ENCODE measurements at places on chromosomes 3 and 15.

- no peak for DNase-seq
Observed at GRCh38 chr3:52121464-52121805, 32.8 kb downstream of the POC1A start.

- no peak for DNase-seq
Observed at GRCh38 chr15:48996276-48996675, 32.6 kb upstream of the SHC4 start.

- DNase-seq = no peak
Observed at GRCh38 chr3:59731943-59732342, 682.1 kb upstream of the CFAP20DC start.

GRCh38 chr3:139642996-139643395 lies 34.8 kb downstream of the NMNAT3 start:
- DNase-seq = no peak

GRCh38 chr15:23854203-23854911 lies 167.3 kb upstream of the NDN start:
- DNase-seq = no peak

- no peak for DNase-seq
Observed at GRCh38 chr3:154013736-154014135, 107.5 kb upstream of the ARHGEF26 start.

GRCh38 chr3:63988943-63989342 lies 34.4 kb downstream of the PSMD6 start:
- DNase-seq = no peak

DNA sequence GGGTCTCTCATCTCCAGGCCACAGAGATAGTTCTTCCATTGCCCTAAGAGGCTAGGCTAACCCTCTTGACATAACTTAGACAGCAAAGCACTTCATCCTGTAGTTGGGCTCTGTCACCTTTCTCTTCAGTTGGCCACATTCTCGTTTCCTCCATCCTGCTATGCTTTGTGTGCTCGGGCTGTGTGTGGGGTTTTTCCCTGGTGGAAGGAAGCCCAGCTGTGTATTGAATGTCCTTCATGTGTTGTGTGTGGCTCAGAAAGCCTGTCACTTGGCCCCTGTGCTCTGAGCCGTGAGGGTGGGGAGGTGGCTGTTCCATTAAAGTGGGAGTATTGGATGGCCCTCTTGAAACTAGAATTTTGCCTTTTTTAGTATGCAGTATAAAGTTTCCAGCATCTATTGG lies 8.8 kb upstream of the EXOG start:
- no peak for DNase-seq

DNA sequence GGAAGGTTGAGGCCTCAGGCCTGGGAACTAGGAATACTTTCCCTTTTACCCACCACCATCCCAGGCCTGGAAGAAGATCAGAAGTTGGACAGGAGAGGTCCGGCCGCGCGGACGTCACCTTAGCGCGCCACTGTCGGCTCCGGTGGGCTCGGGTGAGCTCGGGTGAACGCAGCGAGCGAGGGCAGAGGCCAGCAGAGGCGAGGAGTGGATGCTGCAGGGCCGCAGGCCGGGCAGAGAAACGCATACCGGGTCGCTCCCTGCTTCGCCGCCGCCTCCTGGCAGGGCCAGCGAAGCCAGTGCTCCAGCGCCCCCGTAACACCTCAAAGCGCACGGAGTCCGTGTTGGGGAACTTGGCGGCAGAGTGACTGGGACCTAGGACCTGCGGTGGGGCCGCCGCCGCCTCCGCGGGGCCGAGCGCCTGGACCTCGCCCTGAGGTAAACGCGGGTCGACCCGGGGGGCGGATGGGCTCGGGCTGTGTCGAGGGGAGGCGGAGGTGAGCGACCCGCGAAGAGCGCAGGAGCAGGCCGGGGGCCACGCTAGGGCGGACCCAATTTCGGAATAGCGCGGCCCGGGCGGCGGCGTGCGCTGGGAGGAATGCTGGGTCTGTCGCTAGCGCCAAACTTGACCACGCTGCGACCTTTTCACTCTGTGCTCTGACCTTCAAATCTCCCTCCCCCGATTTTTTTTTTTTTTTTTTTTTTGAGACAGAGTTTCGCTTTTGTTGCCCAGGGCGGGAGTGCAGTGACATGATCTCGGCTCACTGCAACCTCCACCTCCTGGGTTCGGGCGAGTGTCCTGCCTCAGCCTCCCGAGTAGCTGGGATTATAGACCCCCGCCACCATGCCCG lies 1.6 kb downstream of the CYP11A1 start:
- no peak for DNase-seq

GRCh38 chr15:78479650-78480049 lies 27.7 kb upstream of the HYKK start:
- DNase-seq = no peak

DNA sequence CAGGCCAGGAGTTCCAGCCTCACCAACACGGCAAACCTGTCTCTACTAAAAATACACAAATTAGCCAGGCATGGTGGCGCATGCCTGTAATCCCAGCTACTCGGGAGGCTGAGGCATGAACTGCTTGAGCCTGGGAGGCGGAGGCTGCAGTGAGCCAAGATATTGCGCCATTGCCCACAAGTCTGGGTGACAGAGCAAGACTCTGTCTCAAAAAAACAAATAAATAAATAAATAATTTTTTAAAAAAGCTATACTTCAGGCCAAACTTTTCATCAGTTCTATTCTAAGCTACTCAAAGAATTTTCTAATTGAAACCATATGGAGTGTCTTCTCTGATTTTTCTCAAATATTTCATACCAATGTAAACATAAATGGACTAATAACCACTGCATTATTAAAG lies 43.5 kb downstream of the PHC3 start:
- DNase-seq = no peak

DNA sequence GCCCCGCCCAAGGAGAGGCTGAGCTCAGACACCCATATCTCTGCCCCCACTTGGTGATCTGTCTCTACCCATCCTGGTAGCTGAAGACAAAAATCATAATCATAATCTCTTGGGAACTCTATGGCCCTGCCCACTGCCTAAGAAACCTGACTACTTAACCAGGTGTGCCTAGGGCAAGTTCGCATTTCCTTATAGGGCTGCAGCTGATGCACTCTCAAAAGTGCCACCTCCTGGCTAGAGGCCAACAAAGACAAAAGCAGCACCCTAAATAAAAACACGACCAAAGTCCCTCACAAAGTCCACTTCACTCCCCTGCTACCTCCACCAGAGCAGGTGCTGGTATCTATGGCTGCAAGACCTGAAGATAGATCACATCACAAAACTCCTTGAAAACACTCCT lies 250.4 kb upstream of the SLITRK3 start:
- DNase-seq = no peak

DNA sequence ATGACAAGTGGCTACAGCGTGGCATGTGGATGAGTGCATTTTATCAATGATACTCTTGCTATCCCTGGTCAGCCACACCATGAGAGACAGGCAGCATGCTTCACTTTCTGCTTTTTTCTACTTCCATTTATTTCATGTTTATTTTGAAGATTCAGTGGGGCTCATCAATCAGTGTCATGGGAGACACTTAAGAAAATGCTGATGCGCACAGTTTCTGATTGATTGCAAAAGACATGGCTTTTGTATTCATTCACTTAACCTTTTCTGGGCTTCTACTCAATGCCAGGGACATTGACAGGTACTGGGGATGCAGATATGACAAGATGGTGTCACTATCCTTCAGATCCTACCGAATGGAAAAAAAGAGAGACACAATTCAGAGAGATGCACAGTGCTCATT lies 50.9 kb upstream of the CFAP161 start:
- DNase-seq = no peak

GRCh38 chr3:21835264-21835663 lies 84.3 kb upstream of the ZNF385D start:
- no peak for DNase-seq

DNA sequence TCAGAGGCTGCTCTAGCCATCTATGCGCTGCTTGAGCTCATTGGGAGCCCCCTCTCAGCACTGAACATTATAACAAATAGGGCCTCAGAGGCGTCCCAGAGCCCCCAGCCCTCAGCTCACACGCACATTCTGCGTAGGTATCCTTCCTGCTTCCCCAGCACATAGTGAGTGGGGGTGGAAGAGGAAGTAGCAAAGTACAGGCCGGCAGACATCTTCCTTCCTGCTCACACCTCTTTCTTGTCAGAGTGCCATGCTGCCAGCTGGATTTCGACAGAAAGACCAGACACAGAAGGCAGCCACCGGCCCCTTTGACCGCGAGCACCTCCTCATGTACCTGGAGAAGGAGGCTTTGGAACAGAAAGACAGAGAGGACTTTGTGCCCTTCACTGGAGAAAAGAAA lies 16.6 kb downstream of the TMOD2 start:
- DNase-seq = no peak

DNA sequence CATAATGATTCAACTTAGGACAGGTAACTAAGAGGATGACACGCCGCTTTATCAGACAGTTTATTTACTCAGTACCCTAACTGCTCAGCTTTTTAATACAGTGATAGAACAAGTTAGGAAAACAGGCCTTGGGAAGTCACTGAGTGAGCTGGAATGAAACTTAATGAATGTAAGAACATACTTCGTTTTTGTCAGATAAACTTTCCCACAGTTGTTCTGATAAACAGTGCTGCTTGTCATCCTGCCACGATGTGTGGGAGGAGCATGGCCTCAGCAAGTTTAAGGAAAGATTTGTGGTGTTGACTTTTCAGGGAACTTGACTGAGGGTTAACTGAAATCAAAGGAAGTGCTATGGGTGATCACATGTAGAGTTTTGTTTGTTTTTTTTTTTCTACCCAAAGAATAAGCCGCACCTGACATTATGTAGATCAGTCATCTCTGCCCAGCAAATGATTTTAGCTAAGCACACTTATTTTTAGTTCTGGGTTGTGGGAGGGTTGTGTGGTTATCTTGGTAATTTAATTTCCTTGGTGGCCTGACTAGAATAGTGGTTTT lies 5.6 kb upstream of the P2RY14 start:
- DNase-seq = no peak

GRCh38 chr3:86087160-86087871 lies 903.6 kb downstream of the VGLL3 start:
- DNase-seq = no peak

DNA sequence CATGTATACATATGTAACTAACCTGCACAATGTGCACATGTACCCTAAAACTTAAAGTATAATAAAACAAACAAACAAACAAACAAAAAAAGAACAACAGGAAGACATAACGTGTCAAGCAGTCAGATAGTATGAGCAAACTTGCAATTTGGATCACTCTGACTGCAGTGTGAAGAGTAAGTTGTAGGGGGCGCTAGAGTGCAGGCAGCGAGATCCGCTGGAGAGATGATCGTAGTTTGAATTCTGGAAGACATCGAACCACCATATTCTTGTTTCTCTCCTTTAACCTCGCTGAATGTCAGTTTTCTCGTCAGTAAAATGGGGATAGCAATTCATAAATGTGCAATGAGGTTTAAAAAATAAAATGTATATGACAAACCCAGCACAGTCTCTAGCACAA lies 165.2 kb upstream of the LMCD1 start:
- no peak for DNase-seq

- DNase-seq = no peak
Observed at GRCh38 chr15:72077950-72078349, 40.0 kb downstream of the MYO9A start.

DNA sequence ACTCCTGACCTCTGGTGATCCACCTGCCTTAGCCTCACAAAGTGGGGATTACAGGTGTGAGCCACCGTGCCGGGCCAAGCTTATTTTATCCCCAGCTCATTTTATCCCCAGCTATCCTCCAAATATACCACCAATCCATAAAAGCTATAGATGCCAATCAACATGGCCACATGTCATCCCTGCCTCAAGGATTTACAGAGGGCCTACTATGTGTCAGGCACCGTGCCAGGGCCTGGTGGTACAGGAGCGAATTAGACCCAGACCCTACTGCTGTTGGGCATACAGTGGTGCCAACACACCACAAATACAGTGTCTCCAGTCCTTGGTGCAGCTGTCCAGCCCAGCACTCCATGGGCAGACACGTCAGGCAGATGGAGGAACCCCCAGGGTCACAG lies 73.4 kb downstream of the SCN5A start:
- no peak for DNase-seq

DNA sequence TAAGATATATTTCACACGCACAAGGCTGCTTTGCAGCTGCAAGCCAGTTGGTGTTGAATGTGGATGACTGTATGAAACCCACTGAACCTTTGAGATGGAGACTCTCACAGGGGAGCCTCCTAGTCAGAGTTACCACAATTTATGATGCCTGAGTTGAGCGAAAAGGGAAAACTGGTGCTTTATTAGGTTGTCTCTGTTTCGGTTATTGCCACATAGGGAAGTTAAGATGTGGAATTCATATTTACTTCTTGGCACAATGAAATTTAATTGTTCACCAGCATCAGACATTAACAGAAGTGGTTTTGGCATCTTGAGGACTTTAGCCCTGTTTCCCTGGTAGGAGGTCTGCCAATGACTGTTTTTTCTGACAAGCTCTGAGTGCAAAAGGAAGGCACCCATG lies 358.2 kb downstream of the SQOR start:
- DNase-seq = no peak

- no peak for DNase-seq
Observed at GRCh38 chr3:71559578-71560162, 23.9 kb downstream of the FOXP1 start.

DNA sequence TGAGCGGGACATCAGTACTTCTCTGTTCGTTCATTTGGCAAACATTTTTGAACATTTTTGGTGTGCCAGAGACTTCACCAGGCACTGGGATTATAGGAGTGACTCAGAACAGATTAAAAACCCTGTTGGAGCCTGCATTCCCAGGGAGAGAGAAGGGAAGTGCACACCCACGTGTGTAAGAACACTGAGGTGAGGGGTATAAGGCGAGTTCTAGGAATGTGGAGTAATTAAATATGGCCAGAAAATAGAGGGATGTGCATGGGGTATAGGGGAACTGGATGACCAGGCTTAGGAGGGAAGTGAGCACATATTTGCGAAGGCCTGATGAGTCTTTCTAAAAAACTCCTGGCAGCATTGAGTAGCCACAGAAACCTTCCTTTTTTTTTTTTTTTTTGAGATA lies 401.2 kb upstream of the C2CD4B start:
- no peak for DNase-seq

GRCh38 chr15:50219820-50220219 lies 37.8 kb downstream of the SLC27A2 start:
- DNase-seq = no peak

DNA sequence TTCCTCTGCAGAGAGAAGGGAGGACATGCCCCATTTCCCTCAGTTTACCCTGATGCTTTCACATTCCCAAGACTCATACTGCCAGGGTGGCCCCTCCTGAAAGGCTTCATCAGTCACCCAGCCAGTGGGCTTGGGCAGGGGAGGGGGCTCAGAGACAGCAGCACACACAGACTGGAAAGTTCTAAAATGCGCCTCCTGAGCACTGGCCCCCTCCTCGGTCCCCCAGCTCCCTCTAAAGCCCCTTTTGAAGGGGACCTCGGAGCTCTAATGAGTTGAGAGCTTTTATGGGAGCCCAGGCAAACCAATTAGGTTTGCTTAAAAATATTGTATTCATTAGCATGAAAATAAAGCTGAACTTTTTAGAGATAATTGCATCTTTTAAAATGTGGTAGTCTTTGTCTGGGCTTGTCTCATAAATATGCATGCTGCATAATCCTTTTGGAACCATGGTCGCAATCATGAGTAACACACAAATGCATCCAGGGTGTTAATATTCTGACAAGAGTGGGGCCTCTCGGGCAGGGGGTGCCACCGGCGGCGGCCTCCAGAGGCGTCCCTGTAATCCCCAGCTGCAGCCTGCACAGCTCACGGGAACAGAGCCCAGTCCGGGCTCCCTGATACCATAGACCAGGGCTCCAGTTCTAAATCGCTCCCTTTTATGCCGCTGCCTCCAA lies 78.5 kb downstream of the RPLP1 start:
- DNase-seq = no peak

Measured in NCI-H526 treated with DMSO at 0.1 percent for 48 hours (cell line).